ENCODE measurements at places on chromosomes 4 and X.
A peak's percentile ranks its signal among the peaks of the same experiment; 100 is the strongest.

- DNase-seq = no peak
Observed at GRCh38 chr4:98802770-98803198, 126.1 kb downstream of the EIF4E start.

DNA sequence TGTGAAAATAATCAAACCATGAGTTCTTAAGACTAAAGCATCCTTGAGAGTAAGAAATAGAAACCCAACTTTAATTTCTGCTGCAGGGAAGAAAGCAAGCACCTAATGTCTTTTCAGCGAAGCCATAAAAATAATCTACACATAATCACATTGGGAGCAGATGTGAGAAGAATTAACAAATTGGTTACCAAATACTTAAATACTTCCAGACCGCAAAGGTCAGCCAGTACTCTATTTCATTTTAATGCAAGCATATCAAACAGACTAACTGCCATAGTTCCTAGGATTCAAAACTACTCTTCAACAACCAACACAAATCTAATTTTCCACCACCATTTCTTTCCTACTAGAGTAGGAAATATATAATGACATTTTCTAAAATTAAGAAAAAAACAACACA lies 144.8 kb upstream of the SLIT2 start:
- DNase-seq = no peak

- DNase-seq = peak; percentile 35
Observed at GRCh38 chrX:42803320-42803719, 25.4 kb upstream of the PPP1R2C start.

GRCh38 chr4:147509386-147509785 lies 28.5 kb downstream of the EDNRA start:
- no peak for DNase-seq

DNA sequence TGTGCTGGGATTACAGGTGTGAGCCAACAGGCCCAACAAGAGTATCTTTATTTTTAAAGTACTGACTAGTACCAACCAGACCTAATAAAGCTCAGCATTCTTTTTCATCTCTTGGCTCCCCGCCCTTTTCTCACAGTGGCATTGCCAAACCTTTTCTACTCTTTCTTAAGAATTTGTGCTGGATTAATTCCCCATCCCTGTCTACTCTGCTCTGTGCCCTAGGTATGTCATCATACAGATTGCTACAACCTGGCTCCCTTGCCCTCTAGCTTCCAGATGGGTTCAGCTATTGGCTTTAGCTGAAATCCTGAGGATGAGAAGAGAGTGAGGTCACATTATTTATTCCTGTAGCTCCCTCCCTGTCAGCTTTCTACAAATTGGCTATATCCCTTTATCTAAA lies 34.9 kb upstream of the CCNI start:
- no peak for DNase-seq

GRCh38 chr4:777520-778262 lies 48.2 kb downstream of the CPLX1 start:
- DNase-seq = no peak

- DNase-seq = no peak
Observed at GRCh38 chrX:15500497-15500966, at the start of gene BMX. Gene BMX, plus strand, starts transcription at chrX:15500807. Its CDS starts 7,547 bp downstream, at chrX:15508354.

GRCh38 chr4:118968005-118968404 lies 79.4 kb downstream of the SYNPO2 start:
- DNase-seq = peak; percentile 56

GRCh38 chrX:14235004-14235403 lies 205.3 kb upstream of the GEMIN8 start:
- no peak for DNase-seq

- peak; percentile 84 for DNase-seq
Observed at GRCh38 chr4:4914059-4914820, 54.8 kb downstream of the MSX1 start.

- peak; percentile 3 for DNase-seq
Observed at GRCh38 chrX:16250296-16250695, 83.0 kb downstream of the MAGEB17 start.

- DNase-seq = no peak
Observed at GRCh38 chr4:160652790-160653189, 1511.0 kb downstream of the FSTL5 start.

- no peak for DNase-seq
Observed at GRCh38 chrX:11374570-11374969, 81.4 kb downstream of the AMELX start.

- peak; percentile 10 for DNase-seq
Observed at GRCh38 chr4:121071640-121072223, 603 bp downstream of the NDNF start.

- DNase-seq = no peak
Observed at GRCh38 chr4:21451032-21451431, 497.5 kb downstream of the KCNIP4 start.

- DNase-seq = no peak
Observed at GRCh38 chr4:129213692-129214091, 117.7 kb downstream of the C4orf33 start.

- peak; percentile 5 for DNase-seq
Observed at GRCh38 chrX:136910565-136911035, 30.1 kb upstream of the RBMX start.

DNA sequence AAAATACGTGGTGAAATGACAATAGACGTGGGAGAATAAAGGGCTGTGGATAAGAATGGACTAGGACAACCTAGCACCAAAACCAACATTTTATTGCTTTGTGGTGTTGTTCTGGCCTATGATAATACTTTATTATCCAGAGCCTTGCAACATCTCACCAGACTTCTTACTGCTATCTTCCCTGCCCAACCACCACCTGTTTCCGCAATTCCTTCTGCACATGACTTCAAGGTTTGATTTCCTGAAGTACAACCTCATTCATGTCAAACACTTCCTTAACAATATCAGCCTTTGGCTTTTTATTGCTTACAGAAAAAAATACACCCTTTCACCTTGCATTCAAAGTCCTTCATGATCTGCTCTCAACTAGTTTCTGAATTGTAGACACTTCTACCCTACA lies 84.8 kb downstream of the RTL3 start:
- DNase-seq = no peak

DNA sequence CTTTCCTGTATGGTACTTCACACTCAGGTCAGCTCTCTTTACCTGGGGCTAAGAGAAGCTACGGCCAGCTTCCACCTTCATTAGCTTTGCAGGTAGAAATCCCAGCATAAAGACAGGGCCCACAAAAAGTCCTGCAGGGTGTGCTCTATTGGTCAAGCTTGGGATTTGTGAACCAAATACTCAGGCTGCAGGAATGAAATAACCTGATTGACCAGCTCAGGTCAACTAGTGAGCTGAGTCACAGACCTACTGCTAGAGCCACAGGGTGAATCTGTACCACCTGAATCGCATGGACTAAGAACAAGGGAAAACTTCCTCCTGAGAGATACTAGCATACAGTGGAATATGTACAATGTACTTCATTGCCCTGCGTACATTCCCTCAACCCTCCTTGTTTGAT lies 172.2 kb downstream of the HHIP start:
- no peak for DNase-seq

GRCh38 chr4:111466811-111467604 lies 678.2 kb upstream of the FAM241A start:
- DNase-seq = peak; percentile 2

DNA sequence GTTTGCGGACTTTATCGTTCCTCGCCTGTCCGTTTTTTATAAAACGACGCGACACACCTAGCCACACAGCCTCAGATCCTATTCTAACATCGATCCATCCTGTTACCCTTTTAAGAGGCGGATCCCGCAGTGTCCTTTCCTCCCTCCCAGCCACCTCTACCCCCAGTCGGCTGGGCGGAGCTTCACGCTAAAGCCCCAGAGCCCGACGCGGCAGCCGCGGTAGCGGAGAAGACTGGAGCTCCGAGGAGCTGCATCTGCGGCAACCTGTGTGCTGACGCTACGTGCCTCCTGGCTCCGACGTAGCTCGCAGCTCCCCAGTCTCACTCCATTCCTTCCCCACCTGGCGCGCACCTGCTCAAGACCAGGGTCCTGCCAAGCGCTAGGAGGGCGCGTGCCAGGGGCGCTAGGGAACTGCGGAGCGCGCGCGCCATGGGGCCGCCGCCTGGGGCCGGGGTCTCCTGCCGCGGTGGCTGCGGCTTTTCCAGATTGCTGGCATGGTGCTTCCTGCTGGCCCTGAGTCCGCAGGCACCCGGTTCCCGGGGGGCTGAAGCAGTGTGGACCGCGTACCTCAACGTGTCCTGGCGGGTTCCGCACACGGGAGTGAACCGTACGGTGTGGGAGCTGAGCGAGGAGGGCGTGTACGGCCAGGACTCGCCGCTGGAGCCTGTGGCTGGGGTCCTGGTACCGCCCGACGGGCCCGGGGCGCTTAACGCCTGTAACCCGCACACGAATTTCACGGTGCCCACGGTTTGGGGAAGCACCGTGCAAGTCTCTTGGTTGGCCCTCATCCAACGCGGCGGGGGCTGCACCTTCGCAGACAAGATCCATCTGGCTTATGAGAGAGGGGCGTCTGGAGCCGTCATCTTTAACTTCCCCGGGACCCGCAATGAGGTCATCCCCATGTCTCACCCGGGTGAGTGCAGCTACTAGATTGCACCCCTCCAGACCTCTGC lies at the start of gene RNF128:
TSS of gene RNF128 (plus strand) at position 217 of the 953 bp plus-strand sequence. CDS start at position 430, 213 bp downstream.
- peak; percentile 60 for DNase-seq

DNA sequence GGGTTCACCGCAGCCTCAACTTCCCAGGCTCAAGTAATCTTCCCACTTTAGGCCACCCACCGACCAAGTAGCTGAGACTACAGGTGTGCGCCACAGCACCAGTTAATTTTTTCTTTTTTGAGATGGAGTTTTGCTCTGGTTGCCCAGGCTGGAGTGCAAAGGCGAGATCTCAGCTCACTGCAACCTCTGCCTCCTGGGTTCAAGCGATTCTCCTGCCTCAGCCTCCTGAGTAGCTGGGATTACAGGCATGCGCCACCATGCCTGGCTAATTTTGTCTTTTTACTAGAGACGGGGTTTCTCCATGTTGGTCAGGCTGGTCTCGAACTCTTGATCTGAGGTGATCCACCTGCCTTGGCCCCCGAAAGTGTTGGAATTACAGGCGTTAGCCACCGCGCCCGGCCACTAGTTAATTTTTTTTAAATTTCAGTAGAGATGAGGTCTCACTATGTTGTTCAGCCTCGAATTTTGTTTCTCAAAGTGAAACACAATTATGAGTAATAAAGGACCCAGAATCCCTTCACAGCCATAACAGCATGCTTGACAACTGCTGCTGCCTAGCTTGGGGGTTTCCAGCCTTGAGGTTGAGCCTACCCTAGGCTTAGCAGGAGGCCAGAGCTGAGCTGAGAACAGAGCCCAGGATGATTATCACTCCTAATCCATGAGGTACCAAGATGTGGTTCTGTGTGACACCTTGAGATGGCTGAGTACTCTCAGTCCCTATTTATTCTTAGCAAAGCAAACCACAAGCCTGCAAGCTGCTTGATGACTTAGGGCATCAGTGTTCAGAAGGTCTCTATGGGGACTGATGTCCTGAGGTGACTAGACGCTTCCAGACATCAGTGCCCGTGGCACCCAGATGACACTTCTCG lies 41.6 kb upstream of the NKRF start:
- DNase-seq = no peak

GRCh38 chrX:15391850-15392249 lies 7.6 kb upstream of the VEGFD start:
- DNase-seq = no peak

- DNase-seq = no peak
Observed at GRCh38 chr4:69058410-69059059, 37.7 kb upstream of the UGT2B7 start.

DNA sequence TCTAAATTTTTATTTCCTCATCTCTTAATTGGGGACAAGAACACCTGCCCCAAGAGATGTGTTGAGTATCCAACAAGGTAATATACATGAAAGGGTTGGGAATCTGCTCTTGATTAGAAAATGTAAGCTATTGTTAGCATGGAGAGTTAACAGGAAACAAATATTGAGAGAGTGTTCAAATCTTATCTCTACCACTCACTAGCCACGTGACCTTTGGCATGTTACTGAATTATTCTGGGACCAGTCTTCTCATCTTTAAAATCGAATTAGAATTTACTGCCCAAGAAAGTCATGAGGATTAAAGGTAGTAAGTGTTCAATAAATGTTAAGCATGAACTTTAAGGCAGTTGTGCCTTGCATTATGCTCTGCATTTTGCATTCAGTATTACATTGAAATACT lies 184.7 kb downstream of the MID1IP1 start:
- DNase-seq = no peak

DNA sequence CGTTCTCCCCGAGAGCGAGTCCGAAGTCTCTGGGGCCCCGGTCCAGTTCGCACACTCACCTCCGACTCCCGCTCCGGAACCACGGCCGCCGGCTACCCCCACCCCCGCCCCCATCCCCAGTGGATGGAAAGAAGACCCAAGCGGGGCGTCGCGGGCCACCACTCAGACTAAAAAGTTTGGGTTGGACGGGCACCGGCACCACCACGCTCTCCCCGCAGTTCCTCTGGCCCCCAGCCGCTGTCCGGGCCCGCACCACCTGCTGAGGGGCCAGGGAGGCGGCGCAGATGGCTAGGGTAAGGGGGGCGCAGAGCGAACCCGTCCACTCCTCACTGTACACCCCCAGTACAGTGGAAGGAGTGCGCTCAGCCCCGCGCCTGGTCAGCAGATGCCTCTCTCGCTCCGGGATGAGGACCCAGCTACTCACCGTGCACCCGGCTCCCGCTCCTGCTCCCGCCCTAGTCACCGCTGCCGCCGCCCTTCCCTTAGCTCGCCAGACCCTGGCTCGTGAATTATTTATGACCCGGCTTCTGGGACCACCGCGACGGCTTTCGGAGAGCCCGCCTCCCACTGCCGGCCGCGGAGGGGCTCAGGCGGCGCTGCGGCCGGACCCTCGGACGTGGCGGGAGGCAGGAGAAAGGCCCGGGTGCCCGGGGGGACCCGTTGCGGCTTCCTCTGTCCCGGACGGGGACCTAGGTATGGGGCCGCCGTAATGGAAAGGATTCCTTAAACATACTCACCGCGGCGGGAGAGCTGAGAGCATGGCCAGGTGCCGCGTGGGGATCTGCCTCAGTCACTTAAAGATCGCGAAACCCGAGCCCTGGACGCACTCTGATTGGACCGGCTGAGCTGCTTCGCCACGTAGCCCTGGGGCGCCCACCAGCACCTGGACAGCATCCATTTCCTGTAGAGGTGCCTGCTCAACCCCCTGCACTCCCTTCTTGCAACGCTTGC lies at the start of gene PROM1:
TSS of gene PROM1 (minus strand) at position 783 of the 951 bp plus-strand sequence. CDS start 8,117 bp downstream, outside the sequence.
- peak; percentile 28 for DNase-seq

- DNase-seq = no peak
Observed at GRCh38 chr4:84091266-84091665, 407.8 kb downstream of the NKX6-1 start.

- no peak for DNase-seq
Observed at GRCh38 chr4:41471126-41472071, 66.6 kb upstream of the LIMCH1 start.

DNA sequence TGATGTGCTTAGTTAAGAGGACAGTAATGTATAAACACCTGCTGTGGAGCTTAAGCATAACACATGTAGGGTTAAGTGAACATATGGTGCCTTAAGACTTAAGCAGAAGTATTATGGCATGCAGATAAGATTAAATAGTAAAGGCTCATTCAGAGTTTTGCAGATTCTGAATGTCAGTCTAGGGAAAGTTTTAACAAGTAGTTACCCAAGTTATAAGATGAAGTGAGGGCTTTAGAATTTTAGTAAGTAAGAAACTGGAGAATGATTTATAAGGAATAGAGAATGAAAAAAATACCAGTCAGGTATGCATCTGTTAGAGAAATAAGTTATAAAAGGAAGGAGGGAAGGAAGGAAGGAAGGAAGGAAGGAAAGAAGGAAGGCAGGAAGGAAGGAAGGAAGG lies 902.1 kb downstream of the TRAM1L1 start:
- DNase-seq = no peak

Data from GM03348 (cell line).